ENCODE measurements at places on chromosomes 12 and 14.

DNA sequence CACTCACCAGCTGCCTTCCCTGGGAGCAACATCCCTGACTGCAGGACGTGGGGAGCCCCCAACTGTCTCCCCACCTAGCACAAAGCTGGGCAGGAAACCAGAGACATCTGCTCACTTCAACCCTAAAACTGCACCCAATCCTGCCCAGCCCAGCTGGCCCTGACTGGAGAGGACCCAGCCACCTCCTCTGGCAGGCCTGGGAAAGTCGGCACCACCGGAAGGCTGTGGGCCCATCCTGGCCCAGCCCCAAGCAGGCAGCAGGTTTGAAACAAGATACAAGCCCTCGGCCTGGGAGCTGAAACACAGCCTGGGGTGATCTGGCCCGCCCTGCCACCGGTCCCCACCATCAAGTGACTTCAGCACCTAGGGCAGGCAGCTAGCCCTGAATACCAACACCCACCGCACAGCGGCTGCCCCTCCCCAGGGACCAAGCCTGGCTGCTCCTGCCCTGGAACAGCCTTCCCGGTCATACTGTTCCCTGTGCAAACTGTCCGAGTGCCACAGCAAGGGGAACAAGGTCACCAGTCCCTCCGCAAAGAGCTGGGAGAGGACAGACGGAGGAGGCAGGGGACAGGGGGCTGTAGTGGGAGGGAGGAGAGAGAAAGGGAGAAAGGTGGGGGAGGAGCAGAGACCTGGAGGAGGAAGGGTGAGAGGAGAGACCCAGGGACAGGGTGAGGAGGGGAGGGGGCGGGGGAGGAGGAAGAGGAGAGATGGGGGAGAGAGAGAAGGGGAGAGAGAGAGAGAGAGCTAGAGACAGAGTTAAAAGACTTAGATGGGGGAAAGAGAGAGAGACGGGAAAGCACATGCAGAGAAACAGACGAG is 115.7 kb downstream of the RFLNA start:
- DNase-seq: no peak

DNA sequence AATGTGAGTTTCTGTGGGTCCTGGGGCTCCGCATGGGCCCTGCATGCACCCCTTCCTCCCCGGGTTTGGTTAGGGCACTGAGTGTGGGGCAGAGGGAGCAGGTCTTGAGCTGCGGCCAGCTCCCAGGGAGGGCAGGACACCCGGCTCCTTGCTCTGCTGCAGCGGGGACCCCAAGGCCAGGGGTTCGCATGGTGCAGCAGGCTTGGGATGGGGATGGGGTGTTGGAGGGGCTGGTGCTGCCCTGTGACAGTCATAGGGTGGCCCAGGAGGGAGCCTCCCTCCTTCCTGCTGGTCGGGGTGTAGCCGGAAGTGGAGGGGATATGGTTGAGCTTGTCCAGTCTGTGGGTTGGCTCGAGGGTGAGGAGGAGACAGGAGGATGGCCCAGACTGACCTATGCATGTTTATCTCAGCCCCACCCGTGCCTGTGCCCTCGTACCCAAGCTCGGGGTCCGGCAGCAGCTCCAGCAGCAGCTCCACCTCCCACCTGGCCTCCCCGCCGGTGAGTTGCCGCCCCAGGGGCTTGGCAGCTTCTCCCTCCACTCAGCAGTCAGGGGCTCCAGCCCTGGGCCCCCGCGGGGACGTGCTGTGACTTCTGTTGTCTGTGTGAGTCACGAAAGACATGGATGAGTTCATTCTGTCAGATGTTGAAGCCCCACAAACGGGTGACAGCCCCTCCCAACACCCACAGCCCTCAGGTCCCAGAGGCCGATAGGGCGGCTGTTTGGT is 16.0 kb downstream of the ULK1 start:
- DNase-seq: no peak

- no peak for DNase-seq
Observed at GRCh38 chr12:15118955-15119354, 102.3 kb downstream of the RERG start.

GRCh38 chr14:66965831-66966230 is 223.4 kb upstream of the GARIN2 start:
- DNase-seq: no peak

DNA sequence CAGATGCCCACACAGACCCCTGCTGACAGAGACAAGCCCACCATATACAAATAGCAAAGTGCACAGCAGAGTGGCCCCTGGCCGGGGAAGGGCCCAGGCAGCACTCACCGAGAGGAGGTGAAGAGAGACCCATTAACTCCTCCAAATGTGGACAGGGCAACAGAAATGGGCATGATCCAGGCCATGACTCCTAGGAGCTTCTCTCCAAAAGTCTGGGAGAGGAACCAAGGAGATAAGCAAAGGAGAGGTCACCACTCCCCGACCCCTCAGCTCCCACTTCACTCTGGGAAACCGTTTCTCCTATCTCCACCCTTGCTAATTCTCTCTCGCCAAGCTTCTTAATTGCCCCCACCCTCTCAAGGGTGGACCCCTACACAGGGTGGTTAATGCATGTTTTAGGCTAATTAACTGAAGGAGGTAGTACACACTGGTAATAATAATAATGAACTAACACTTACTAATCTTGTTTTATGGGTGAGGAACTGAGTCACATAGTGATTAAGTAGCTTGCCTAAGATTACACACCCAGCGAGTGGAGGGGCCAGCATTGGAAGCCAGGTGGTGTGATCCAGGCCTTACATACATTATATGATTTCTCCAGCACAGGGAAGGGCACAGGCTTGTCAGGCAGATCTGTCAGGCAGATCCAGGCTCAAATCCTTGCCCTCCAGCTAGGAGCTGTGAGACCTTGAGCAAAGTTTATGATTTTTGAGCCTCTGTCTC is 18.9 kb upstream of the CEBPE start:
- DNase-seq: no peak

DNA sequence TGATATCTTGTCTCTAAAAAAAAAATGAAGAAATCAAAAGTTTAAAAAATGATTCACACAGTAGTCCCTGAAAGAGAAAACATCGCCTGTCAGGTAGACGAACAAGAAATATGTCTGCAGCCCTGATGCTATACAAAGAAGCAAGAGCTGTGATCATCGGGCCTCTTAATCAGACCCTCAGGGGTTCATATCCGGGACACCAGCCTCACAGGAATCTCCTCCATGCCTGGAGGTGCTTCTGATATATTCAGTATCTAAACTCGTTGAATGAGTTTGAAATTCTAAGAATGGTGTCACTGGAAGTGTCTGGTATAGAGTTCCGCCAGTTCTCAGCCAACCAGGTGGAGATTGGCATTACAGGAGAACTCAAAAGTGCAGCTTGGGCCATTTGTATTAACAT is 64.7 kb downstream of the KSR2 start:
- no peak for DNase-seq

- DNase-seq: peak; percentile 30
Observed at GRCh38 chr12:122722387-122722786, 5.8 kb upstream of the HCAR3 start.

- no peak for DNase-seq
Observed at GRCh38 chr12:108131657-108132126, 2.6 kb downstream of the WSCD2 start.

- DNase-seq: no peak
Observed at GRCh38 chr12:39835517-39836489, 216.2 kb upstream of the ABCD2 start.

GRCh38 chr12:7019043-7019569 is 830 bp upstream of the LPCAT3 start:
- DNase-seq: no peak

DNA sequence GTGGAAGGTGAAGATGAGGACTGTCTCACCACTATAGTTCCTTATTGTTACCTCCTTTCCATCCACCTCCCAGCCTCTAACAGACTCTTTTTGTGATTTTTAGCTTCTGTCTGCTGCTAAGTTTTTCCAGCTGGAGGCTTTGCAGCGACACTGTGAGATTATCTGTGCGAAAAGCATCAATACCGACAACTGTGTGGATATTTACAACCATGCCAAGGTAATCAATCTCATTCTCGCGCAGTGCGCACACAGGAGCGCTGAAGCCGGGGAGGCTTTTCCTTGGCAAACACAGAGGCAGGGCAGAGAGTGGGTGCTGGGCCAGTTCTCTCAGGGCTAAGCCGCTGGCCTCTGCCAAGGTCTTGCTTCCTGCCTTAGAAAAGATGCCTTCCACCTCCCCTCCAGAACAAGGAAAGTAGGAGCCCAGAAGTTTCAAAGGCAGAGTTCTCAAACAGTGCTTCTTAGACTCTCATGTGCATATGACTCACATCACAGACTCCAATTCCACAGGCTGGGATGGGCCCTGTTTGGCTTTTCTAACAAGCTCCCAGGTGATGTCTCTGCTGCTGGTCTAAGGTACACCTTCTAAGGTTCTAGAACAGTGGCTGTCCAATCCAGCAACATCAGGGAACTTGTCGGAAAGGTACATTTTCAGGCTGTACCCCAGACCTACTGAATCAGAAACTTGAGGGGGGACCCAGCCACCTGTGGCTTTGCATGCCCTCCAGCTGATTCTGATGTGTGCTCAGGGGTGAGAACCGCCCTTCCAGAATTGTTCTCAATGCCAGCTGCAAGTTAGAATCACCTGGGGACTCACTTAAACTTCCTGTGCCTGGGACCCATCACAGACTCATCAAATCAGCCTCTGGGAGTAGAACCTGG is 33.8 kb upstream of the PWP1 start:
- no peak for DNase-seq

DNA sequence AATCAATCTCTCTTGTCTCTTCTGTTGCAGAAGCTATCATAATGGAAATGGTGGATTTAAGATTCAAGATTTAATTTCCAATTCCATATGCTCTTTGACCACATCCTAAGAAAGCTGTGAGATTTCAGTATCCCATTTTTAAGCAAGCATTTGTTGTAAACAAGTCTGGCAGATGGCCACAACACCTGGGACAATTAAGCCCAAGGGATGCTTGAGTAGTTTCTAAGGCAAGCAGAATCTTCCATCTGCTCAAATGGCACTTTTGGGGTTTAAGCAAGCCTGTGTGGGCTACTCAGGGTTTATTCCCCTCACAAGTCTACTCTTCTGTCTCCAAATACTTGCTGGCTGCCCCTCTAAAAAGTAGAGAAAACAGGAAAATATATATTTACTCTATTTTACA is 304.7 kb upstream of the SYT1 start:
- no peak for DNase-seq

DNA sequence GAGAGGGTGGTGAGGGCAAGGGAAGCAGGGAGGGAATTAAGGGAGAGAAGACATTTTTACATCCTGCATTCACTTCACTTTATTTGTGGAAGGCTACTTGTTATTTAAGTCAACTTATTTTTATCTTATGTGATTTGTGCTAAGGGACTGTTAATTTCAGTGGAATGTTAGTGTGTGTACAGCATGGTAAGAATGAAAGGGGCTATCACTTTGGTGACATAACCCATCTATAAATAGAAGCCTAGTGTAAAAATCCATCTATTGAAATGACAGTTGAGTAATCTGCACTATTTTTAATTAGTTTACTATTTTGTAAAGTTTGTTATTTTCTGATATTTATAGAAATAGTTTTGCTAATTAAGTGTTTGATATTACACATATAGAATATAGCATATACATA is 16.8 kb upstream of the CHPT1 start:
- DNase-seq: no peak

- DNase-seq: no peak
Observed at GRCh38 chr12:65430571-65431306, 152.3 kb downstream of the MSRB3 start.

- no peak for DNase-seq
Observed at GRCh38 chr14:35482994-35483515, 50.9 kb upstream of the INSM2 start.

DNA sequence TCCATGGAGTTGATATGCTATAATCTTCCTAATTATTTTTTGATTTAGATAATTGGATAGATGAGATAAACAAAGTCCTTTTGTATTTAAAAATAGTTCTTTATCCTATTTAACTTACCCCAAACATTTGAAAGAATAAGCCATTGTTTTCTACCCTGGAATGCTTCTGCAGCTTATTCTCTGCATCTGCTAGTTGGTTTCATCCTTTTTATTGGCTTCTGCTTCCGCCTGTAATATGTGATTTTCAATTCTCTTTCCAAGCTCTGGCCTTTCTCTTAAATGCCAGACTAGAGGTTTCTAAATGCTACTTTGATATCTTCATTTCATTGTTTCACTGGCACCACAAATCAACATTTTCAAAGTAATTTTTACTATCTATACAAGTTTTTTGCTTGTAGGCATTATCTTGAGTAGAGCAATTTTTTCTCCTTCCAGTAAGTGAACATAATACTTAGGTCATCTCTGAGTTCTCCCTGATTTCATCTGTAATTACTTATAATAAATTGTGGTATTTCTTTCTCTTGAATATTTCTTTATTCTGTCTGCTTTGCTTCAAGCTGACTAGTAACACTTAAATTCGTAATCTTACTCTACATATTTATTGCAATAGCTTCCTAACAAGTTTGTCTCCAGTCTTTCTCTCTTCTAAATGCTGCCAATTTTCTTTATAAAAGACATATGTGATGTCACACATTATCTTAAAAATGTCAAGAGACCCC is 958.4 kb downstream of the SLC6A15 start:
- DNase-seq: no peak

DNA sequence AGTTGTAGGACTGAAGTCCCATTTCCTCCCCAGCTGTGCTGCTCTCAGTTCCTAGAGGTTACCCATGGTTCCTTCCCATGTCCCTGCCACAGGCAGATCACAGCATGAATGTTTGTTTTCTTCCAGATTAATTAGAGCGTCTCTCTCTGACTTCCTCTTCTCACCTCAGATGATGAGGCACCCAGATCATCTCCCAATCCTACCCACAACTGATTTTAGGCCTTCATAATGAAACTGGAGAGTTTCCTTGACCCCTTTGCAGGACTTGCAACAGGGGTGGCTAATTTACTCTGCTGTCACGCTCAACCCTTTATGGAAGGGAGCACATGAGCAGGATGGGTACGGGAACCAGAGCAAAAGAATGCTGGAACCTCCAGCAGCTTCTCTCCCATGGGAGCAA is 32.1 kb upstream of the TXNRD1 start:
- no peak for DNase-seq

DNA sequence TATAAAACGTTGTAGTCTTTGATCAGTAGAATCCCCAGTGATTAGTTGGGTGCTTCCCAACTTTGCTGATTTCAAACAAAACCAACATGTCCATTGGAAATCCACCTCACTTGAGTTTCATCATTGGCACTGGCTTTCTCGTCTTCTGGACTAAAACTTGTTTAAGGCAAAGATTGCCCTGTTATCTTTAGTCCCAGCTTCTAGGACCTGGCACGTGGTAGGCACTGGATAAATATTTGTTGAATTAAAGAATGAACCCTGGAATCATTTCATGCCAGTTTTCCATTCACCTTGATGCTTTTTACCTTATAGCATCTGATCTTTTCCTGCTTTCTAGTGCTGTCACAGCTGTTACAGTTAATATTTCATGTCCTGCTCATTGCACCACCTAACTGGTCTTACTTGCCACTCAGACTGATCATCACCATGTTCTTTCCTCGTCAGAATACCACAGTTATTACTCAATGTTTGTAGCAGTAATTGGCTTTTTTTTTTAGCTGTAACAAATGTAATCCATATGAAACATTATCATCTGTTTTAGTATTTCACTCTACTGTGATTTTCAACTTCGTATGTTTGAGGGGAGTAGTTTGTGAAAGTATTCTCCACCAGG is 7.3 kb upstream of the C12orf50 start:
- DNase-seq: no peak

GRCh38 chr12:52660934-52661499 is 9.0 kb upstream of the KRT2 start:
- DNase-seq: no peak

GRCh38 chr14:68633131-68633991 is 159.5 kb downstream of the ZFP36L1 start:
- no peak for DNase-seq

Data from CD14-positive monocyte (primary cell).